ENCODE measurements at places on chromosomes 3 and 15.

DNA sequence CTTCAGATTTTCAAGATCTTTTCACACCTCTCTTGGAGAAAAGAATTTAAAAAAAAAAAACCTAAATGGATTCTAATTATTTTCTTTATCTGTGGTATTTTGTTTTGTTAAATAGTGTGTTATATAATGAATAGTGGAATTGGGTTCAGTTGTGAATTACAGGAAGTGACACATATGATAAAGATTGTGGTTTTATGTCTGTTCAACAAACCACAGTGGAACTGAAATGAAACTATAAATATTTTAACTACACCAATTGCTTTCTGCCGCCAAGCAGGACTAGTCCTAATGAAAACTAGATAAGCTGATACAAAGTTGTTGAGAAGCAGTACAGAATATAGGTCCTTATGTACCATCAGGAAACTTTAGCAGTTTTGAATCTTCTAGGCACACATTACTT is 121.6 kb downstream of the UBE2E2 start:
- DNase-seq: no peak

GRCh38 chr3:138845771-138846173 is 11.0 kb upstream of the PIK3CB start:
- no peak for DNase-seq

GRCh38 chr3:67920969-67921368 is 266.6 kb upstream of the SUCLG2 start:
- DNase-seq: no peak

GRCh38 chr3:27025718-27026117 is 343.5 kb downstream of the NEK10 start:
- DNase-seq: no peak

DNA sequence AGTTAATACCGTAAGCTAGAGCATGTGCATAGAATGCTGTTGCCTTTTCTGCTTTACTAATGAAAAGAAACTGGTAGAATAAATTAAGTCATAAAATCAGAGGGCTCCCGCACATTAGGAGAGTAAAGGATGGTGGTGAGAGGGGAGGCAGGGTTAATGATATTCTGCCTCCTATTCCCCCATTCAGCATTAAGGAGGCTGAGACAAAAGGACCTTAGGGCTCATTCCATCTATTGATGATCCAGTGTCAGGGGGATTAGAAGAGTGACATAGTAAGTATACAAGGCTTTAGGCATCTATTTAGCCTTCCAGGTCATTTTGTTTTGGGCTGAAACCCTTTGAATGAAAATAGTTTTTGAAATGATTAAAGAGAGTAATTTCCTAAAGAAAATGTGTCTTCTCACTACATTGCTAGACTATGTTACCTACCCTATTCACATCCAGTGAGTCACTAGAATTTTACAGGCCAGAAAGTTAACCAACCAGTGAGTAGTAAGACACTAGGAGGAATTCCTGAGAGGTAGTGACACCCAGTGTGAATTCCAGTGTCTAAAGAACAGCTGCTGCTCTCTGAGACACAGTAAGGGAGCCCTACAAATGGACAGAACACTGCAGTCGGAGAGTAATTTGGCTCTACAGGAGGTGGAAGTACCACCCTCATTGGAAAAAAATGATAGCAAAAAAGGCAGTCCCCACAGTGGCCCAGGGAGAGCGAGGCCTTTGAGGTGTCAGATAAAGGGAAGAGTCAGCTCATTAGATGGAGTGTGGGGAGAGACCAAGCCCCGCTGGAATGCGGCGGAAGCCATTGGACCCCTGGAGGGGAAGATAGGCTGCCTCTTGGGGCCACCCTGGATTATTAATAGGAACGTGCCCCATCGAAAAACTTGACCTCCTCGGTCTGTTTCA is 67.6 kb downstream of the TUSC7 start:
- no peak for DNase-seq

DNA sequence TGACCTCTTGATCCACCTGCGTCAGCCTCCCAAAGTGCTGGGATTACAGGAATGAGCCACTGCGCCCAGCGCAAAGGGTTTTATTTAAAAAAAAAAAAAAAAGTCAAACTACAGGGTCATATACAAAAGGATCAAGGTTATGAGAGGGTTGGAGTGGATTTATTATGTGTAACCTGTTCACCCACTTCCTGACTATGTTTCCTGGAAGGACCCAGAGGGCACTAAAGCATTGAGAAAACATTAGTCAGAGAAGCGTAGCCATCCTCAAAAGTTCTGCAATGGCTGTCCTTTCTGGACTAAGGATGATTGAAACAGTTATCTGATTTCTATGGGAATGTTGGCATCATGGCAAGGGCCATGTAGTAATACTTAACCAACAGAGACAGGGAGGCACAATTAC is 7.3 kb upstream of the SCAPER start:
- DNase-seq: no peak

DNA sequence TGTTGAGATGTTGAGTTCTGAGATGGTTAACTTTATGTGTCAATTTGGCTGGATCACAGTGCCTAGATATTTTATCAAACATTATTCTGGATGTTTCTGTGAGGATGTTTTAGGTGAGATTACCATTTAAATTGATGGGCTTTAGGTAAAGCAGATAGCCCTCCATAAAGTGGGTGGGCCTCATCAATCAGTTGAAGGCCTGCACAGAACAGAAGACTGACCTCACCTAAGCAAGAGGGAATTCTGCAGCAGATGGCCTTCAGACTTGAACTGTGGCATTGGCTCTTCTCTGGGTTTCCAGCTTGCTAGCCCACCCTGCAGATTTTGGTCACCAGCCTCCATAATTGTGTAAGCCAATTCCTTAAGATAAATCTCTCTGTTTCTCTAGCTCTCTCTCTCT is 260.4 kb upstream of the VEPH1 start:
- DNase-seq: no peak

- DNase-seq: no peak
Observed at GRCh38 chr3:23710555-23710954, 95.2 kb upstream of the UBE2E1 start.

DNA sequence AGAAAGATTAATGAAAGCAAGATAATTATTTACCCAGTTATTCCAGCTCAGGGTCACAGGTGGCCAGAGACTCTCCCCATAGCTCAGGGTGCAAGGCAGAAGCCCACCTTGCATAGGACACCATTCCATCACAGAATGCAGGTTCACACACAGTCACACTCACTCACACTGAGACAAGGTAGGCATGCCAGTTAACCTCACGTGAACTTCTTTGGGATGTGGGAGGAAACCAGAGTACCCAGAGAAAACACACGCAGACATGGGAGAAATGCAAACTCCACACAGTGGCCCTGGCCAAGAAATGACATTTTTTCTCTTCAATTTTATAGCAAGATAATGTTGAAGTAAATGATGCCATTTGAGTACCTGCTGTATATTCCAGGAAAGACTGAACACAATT is 106.7 kb downstream of the ZNF385D start:
- no peak for DNase-seq

- no peak for DNase-seq
Observed at GRCh38 chr15:72902245-72902918, 118.8 kb upstream of the ADPGK start.

GRCh38 chr3:153159771-153160397 is 2.1 kb upstream of the RAP2B start:
- DNase-seq: no peak

- DNase-seq: no peak
Observed at GRCh38 chr15:42138411-42138810, 18.0 kb downstream of the PLA2G4F start.

DNA sequence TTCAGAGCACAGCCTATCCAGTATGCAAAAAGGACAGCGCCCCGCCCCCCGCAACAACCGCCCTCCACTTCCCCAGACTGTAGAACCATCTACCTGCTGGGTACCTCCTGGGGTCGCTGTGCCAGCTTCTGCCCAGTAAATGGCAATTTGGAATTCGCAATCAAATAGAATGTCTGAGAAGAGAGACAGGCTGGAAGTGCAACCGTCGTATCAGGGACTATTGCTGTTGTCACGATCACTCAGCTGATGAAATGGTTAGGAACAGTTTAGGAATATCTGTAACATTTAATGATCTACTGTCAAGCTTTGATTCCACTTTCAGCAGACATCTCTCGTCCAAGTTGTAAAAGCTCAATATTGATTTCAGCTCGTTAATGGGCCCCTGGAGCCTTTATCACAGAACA is 13.3 kb upstream of the PARL start:
- DNase-seq: no peak

GRCh38 chr3:187641320-187642016 is 28.7 kb downstream of the SST start:
- no peak for DNase-seq

- DNase-seq: no peak
Observed at GRCh38 chr15:94008104-94009074, 223.0 kb upstream of the MCTP2 start.

GRCh38 chr3:101281521-101282030 is 38.8 kb downstream of the IMPG2 start:
- DNase-seq: no peak

- no peak for DNase-seq
Observed at GRCh38 chr3:179973931-179974361, 62.8 kb downstream of the PEX5L start.

DNA sequence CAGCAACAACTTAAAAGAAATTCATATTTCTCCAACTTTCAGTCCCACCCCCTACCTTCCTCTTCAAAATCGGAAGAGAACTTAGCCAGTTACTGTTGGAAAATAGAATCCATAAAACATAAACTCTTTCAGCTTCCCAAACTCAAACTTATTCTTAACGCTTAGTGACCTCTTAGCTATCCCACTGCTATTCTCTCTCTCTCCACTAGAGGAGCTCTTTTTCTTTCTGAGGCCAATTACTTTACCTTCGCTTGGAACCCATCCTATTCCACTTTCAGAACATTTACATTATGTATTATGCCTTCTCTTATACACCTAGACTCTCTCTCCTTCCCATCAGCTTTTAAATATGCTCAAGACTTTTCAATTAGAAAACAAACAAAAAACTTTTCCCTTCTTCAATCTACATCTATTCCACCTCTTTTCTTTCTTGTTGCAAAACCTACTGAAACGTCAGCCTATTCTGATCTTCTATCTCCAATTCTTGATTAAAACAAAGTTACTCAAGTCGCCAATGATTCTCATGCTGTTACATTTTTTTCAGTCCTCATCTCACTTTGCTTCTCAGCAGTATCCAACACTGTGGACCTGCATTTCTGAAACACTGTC is 13.4 kb upstream of the GHSR start:
- no peak for DNase-seq

- no peak for DNase-seq
Observed at GRCh38 chr3:114624571-114625181, 330.8 kb downstream of the TIGIT start.

GRCh38 chr15:45550436-45550835 is 27.9 kb upstream of the SLC30A4 start:
- no peak for DNase-seq

All from T-cell (primary cell).